AG10803 (cell line): ENCODE measurements at places on chromosomes 3 and 15.

GRCh38 chr3:38108649-38109579 is 28.0 kb downstream of the ACAA1 start:
- no peak for DNase-seq

DNA sequence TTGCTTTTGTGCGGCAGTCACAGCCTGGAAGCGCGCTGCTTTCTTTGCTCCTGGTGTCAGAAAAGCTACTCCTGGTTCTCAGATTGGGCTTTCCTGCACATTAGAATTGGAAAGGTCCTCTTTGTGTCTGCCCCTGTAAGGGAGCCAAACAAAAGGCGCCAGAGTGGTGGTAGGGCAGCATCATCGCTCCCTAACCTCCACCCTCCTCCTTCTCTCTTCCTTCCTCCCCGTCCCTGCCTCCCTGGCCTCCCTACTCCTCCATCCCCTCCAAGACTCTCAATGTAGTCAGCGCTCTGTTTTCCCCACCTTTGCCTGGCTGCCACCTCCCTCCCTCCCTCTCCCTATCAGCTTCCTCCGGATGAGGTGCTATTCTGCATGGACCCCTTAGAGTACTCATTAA is 65.3 kb downstream of the SH3GL3 start:
- DNase-seq: no peak

DNA sequence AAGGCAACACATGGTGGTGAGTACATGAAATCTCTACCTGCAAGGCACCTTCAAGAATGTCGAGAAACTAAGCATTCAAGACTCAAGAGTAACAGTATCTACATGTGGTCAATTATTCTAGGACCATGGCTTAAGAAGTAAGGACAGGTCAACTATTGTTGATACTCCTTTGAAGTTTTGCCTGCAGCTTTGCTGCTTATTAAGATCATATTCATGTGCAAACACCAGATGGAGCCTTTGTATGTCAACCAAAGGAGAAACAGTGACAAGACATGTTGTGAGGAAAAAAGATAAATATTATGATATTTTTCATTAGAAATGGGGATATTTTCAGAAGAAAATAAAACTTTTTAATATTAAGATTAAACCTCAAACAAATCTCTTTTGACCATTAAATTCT is 52.3 kb upstream of the FGF7 start:
- DNase-seq: peak; percentile 11

GRCh38 chr15:96132126-96132525 is 198.4 kb upstream of the NR2F2 start:
- DNase-seq: no peak

GRCh38 chr3:59153648-59154047 is 103.8 kb upstream of the CFAP20DC start:
- DNase-seq: no peak

DNA sequence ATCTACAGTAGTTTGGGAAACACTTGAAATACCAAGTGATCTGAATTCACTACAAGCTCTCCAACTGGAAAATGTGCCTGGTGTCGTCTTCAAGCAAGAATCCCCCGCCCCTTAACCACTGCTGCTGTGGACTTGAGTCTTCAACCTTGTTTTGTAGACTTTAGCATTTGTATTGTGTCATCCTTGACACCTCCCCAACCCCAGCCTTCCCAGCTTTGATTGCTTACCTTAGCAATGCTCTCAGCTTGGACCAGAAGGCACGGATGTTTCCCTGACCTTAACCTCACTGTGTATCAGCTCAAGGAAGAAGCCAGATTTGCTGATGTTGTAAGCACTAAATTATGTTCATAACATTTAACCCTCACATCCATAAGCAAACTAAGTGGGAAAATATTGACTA is 146.4 kb downstream of the IGF1R start:
- no peak for DNase-seq

DNA sequence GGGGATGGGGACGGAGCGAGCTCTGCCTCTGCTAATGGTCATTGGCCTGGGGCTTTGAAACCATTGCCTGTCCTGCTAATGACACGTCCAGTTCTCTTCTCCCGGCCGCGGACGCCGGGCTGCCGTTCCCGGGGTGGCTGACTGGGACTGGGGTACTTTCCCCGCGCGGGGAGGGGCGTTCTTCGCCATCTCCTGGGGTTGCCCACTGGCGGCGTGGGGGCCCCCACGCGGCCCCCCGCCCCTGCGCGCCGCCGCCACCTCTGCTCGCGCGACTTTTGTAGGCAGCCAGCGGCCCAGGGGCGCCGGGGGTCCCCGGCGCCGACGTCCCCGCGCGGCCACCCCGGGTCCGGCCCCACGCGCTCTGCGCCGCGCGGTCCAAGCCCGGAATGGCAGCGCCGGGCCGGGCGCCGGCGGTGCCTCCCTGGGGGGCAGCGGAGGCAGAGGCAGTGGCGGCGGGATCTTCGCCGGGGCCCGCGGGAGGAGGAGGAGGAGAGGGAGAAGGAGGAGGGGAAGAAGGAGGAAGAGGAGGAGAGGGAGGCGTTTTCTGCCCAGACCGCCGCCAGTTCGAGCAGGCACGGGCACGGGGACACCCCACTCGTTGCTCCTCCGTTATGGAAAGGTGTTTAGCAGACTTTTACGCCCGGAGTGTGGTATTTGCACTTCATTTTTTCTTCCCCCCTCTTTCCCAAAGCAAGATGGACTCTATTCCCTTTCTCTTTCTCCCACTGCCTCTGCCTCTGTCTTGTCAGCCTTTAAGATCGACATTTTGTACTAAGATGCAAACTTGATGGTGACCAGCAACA is 2.3 kb downstream of the BBX start:
- DNase-seq: peak; percentile 38

DNA sequence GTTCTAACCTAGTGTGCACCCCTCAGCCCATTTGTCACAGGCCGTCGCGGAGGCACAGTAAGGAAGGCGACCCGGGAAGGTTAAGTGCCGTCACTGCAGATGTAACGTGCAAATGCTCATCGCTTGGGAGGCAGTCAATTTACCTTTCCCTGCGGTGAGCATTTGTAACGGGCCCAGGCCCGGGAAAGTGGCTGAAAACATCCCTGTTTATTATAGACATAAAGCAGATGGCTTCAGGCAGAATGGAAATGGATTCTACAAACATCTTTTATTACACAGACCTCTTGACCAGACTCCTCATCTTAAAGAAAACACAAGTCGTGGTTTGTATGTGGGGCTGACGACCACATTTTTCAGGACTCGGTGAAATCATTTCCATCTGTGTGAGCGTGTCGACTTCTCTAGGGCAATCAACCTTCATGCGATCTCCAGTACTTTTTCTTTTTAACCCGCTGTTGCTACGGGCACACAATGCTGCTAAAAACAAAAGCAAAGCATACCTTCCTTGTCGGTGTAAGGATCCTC is 43.6 kb downstream of the NMNAT3 start:
- no peak for DNase-seq

GRCh38 chr15:39744334-39745103 is 38.1 kb downstream of the FSIP1 start:
- DNase-seq: no peak
